ENCODE measurements at places on chromosomes 7 and 10.
A peak's percentile ranks its signal among the peaks of the same experiment; 100 is the strongest.

- DNase-seq = no peak
Measured at GRCh38 chr7:99679032-99679399, 780 bp downstream of the CYP3A5 start.

DNA sequence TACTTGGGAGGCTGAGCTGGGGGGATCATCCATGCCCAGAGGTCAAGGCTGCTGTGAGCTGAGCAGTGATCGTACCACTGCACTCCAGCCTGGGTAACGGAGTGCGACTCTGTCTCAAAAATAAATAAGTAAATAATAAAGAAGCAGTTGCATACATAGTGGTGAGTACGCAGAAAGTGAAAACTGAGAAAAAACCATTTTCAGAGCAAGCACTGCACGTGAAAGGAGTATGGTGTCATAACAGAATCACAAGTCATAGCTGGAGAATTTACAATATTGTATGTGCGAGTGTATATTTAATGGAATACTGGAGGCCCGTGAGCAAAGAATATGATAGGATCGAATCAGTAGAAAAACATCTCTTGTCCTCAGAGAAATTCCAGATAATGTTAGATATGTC is 22.3 kb downstream of the KIAA1217 start:
- DNase-seq = no peak

GRCh38 chr10:23376229-23376655 is 31.6 kb upstream of the C10orf67 start:
- DNase-seq = peak; percentile 37

DNA sequence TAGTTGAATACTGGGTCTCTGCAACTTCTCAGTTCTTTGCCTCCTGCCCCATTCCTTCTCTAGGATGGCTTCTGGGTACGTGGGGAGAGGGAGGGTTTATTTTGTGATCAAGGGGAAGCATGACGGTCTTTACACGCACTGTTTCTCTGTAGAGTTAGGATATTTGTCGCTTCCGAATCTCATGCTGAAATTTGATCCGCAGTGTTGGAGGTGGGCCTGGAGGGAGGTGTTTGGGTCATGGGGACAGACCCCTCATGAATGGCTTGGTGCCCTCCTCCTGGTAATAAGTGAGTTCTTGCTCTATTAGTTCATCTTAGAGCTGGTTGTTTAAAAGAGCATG is 311.2 kb downstream of the GALNT17 start:
- no peak for DNase-seq

DNA sequence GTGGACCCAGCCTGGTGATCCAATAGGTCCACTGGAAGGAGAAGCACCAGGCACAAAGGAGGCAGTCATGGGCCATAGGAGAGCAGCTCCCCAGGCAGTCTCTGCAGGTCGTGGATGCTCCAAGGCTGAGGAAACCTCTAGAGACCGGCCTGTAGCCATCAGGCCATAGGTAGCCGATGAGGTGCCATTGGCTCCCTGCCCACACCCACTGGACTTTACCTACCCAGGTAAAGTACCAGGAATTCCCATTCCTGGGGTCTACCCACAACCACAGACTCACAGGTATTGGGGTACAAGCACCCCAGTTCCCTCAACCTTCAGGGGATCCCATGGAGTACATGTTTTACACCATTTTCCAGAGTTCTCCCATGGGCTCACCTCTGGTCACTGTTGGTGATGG is 188.0 kb upstream of the TCERG1L start:
- no peak for DNase-seq

DNA sequence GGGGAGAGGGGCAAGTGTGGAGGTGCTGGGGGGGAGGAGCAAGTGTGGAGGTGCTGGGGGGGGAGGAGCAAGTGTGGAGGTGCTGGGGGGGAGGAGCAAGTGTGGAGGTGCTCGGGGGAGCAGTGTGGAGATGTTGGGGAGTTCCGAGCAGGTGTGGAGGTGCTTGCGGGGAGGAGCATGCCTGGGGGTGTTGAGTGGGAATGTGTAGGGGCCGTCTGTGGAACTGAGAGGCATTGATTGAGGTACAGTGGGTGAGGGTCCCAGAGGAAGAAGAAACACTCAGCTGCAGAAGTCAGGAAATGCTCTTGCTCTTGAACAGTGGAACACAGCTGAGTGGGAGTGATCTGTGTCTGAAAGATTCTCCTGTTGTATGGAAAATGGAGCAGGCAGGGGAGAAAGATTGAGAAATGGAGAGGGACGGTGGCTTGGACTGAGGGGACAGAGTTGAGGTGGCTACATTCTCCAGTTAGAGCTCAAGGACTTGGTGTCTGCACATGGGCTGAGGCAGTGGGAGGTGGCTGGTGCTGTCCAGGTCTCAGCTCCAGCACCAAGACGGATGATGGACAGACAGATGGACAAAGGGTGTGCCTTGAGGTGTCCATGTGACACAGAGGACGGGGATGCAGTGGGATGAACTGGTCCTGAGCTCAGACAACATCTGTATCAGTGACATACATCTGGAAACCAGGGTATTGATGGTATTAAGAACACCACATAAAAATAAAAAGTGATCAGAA is 25.2 kb upstream of the NCAPG2 start:
- no peak for DNase-seq

DNA sequence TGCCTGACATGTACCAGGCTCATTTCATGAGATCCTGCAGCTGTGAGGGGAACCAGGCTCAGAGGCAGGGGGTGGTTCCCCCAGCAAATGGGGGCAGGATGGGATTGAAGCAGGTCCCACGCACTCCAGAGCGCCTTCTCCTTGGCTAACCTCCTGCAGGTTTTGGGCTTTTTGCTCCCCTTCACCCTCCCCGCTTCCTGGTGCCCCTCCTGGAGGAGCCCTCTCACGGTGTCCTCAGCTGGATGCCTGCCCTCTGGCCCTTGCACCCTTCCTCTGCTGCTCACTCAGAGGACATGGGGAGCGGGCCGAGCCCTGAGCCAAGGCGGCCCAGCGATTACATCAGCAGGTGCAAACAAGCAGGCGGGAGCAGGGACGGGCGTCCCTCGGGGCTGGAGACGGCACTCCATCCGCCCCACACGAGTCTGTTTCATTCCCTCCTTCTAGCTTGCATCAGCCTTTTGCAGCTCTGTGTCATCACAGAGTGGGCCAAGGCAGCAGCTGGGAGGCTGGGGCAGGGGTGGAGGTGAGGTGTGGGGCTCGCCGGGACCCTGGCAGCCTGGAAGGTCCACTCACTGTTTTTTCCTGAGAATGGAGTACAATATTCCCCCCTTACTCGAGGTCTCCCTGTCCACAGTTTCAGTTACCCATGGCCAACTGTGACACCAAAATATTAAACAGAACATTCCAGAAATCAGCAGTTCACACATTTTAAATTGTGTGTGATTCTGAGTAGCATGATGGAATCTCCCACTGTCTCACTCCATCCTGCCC is 52.7 kb upstream of the SLC29A3 start:
- DNase-seq = no peak

DNA sequence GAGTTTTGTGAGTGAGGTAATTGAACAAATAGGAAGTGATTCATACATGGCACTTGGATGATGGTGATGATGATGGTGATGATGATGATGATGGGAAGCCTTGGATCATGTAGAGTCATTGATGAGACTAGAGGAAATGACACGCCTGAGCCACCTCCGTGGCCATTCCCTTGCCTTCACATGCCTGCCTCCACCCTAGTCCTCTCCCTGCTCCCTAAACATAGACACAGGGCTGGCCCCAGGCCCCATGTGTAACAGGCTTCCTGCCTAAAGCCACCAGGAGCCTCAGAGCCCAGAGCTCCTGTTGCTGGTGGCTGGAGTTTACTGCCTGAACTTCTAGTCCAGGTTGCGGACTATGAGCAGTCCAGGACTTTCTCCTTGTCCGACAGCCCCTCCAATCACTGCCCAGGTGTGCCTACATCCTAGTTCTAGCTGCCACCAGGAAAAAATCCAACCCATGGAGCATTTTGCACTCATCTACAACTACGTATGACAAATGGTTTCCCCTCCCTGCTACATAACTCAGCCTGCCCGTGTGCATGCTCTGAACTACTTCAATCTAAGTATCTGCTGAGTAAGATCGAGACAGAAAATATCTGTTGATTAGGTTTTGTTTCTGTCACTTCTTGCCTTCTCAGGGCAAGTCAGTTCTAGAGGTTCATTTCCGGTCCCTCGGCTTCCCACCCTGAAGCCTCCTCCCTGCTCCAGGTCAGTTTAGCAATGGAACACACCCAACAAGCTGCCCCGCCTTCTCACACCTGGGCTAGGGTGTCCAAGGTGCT is 35.5 kb upstream of the KDM7A start:
- no peak for DNase-seq

GRCh38 chr7:44144968-44145478 is 3.9 kb upstream of the MYL7 start:
- no peak for DNase-seq

GRCh38 chr10:92082583-92083280 is 159.2 kb downstream of the BTAF1 start:
- peak; percentile 6 for DNase-seq

- DNase-seq = no peak
Measured at GRCh38 chr10:74988832-74989561, 122.5 kb upstream of the SAMD8 start.

DNA sequence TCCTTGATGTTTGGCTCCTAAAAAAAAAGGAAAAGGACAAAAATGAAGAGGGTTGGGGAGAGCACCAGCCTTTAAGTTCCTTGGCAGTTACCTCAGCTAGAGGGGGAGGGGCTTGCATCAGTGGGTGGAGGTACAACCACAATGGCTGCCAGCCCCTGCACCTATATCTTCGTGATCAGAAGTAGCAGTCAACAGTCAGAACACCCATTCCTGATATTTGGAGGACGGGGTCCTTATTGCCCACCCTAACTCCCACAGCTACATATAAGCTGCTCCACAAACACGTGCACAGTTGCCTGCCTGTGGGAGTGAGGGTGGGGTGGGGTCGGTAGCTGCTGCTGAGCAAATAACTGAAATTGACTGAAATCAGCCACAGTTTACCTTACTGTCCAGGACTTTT is 26.2 kb downstream of the C1GALT1 start:
- no peak for DNase-seq

GRCh38 chr7:107980171-107980570 is 22.8 kb downstream of the LAMB1 start:
- no peak for DNase-seq

GRCh38 chr7:39310699-39311098 is 255.5 kb upstream of the YAE1 start:
- no peak for DNase-seq

- DNase-seq = peak; percentile 84
Measured at GRCh38 chr10:75209921-75210281, 695 bp upstream of the VDAC2 start.

- DNase-seq = no peak
Measured at GRCh38 chr7:90483251-90483650, 13.8 kb downstream of the PTTG1IP2 start.

DNA sequence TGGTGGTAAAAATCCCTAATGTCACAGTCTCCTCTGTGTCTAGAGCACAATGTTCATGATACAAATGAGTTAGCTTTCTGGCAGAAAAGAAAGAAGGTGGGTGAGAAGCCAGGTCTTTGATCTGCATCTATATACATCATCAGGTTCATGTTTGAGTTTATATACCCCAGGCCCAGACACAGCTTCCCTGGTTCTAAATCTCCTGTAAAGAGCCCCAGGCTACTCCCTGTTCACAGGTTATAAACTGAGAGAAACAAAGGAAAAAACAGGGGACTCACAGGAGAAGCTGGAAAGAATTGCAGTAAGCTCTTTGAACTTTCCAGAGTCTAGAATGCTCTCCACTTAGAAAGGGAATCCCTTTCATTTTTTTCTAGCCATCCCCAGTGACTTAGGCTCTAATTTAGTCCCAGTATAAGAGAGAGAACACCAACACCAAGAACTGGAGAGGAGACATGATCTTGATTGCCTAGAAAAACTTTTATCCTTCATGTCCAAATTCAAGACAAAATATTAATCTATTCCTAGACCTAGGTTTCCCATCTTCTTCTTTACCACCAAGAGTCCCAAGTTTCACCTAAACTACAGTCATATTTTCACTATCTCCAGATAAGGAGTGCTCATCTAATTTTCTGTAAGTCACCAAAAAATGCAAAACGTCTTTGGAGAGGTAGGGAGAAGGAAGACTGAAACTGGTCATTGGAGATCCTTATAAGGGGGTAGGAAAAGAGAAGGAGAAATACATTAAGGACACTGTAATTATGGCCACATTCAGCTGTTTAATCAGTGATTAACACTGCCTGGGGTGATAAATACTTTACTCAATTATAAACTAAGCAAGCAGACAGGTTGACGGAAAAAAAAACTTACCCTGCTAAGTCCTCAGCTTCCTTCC is 469 bp downstream of the MSS51 start:
- no peak for DNase-seq

DNA sequence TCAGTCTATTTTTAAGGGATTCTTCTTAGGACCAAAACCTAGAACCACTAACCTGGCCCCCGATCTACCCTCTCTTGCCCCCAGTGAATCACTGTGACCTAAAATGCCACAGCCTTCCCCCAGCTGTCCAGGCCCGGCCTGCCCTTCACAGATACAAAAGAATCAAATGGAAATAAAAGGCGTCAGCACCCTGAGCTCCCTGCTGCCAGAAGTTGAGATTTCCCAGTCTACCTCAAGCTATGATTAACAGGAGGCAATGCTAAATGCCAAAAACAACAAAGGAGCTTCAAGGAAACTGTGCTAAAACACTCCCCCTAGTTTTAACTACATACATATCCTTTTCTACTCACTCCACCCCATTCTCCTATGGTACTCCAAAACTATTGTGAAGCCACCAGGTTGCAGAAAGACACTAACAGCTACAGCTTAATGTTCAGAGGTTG is 67.8 kb downstream of the GSAP start:
- no peak for DNase-seq

- no peak for DNase-seq
Measured at GRCh38 chr7:19560111-19560883, 148.5 kb downstream of the POLR1F start.

GRCh38 chr10:33749790-33750189 is 415.3 kb upstream of the NRP1 start:
- no peak for DNase-seq

- DNase-seq = peak; percentile 16
Measured at GRCh38 chr7:152335900-152336571, 99.8 kb downstream of the KMT2C start.

GRCh38 chr10:121369616-121370015 is 228.6 kb downstream of the FGFR2 start:
- no peak for DNase-seq

DNA sequence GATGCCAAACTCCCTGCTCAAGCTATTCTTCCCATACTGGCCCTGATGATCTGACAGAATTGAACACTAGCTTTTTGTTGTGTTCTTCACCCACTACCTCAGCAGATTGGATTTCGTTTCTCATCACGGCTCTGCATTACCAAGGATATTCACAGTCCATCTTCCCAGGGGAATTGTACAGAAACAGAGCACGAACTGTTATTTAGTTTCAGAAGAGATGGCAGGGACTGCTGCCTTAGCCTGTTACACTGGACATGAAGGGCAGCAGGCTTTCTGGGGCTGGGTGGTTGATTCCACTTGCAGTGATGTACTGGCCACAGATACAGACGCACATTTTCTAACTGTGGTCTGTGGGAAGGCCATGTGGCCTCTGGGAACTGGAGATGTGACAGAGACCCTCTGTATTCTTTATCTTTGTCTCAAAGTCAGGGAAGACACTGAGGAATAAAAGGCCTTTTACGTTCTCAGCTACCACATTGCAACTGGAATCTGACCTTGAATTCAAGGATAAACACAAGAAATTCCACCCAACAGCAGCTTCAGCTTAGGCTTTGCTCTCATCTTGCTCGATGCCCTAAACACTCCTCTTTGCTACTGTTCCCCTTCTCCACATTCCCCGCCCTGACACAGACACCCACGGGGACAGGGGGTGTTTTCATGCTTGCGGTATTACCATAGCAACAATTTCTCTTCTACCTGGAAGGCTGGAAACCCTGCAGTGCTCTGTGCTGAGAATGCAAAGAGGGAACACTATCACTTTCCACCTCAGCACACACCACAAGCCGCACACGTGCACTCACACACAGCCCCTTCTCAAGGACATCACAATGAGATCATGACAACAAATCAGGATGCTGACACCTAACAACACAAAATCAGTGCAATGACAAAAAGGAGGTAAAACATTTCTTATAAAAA is 81.7 kb downstream of the RNF216 start:
- DNase-seq = no peak

Data from Ammon's horn (tissue), 1 donor.